Astrocyte of the hippocampus (primary cell): ENCODE measurements at places on chromosomes 7 and 10.

DNA sequence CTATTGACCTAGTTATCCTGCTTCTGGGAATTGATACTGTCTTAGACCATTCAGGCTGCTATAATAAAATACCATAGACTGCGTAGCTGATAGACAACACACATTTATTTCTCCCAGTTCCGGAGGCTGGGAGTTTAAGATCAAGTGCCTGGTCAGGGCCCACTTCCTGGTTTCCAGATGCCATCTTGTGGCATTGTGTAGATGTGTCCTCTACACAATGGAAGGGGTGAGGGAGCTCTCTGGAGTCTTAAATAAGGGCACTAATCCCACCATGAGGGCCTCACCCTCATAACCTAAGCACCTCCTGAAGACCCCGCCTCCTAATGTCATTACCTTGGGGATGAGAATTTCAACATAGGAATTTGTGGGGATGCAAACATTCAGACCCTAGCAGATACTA lies 62.4 kb downstream of the SLC35B4 start:
- DNase-seq: no peak

GRCh38 chr7:69596723-69597277 lies 1.5 kb upstream of the AUTS2 start:
- no peak for DNase-seq

DNA sequence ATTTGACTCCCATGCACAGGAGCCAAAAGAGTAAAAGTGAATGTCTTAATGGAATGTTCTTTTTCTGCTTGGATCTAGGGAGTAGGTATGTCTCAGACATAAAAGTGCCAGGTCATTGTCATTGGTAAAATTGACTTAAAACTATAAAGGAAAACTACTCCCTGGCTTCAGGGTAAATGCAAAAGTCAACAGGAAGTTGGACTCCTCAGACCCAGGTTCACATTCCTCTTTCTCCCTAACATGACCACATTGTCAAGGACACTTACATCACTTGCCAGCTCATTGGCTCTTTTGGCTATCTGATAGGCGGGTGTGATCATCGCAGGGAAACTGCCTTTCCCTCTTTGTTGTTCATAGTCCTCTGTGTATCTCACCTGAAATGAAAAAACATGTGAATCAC lies 13.7 kb downstream of the NRAP start:
- no peak for DNase-seq

DNA sequence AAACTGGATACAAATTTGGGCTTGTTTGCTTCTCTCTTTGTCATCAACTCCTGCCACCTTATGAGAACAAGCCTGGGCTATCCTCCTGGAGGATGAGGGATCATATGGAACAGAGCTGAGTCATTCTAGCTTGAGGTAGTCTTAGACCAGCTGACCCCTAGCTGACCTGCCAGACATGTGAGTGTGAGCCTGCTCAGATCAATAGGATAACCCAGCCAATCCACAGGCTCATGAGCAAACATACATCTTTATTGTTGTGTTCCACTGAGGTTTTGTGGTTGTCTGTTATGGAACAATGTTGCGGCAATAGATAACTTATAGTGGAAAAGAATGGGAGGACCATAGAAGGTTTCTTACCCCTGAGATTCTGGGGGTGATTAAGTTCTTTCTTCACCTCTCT lies 54.5 kb upstream of the FAM180A start:
- no peak for DNase-seq

GRCh38 chr10:44569193-44570091 lies 184.5 kb upstream of the CXCL12 start:
- peak; percentile 84 for DNase-seq

- no peak for DNase-seq
Observed at GRCh38 chr10:124129471-124129870, 36.1 kb upstream of the CHST15 start.

- peak; percentile 20 for DNase-seq
Observed at GRCh38 chr7:147089051-147089461, 972.5 kb downstream of the CNTNAP2 start.

DNA sequence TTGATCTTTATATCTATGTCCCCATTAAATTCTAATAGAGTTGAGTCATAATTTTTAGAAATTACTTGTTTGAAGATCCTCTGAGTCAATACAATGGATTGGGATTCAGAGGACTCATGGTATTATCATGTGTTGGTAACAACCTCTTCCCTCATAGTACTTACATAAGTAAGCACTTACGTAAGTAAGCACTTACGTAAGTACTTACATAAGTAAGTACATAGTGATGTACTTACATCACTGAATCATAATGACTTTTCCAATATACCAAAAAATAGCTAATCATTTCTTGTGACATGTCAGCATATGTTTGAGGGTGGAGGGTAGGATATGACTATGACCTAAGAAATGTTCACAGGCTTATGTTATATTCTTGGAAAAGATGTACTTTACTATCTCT lies 740.5 kb downstream of the SORCS1 start:
- DNase-seq: no peak

- DNase-seq: no peak
Observed at GRCh38 chr10:20999699-21000098, 102.6 kb upstream of the NEBL start.

GRCh38 chr7:26743205-26743604 lies 121.2 kb downstream of the SKAP2 start:
- no peak for DNase-seq

GRCh38 chr10:124349231-124349995 lies 69.3 kb downstream of the OAT start:
- no peak for DNase-seq
